SW 1271 (cell line): ENCODE measurements at places on chromosomes 2 and 18.

- DNase-seq: no peak
These were observed 1.5 kb downstream of the LOXL3 start for GRCh38 chr2:74551942-74552913.

- no peak for DNase-seq
These were observed 9.3 kb downstream of the OTX1 start for GRCh38 chr2:63059793-63060471.

GRCh38 chr2:127362971-127363370 is 24.8 kb downstream of the MAP3K2 start:
- DNase-seq: no peak

GRCh38 chr18:47485221-47485797 is 233.8 kb upstream of the SKOR2 start:
- DNase-seq: no peak

DNA sequence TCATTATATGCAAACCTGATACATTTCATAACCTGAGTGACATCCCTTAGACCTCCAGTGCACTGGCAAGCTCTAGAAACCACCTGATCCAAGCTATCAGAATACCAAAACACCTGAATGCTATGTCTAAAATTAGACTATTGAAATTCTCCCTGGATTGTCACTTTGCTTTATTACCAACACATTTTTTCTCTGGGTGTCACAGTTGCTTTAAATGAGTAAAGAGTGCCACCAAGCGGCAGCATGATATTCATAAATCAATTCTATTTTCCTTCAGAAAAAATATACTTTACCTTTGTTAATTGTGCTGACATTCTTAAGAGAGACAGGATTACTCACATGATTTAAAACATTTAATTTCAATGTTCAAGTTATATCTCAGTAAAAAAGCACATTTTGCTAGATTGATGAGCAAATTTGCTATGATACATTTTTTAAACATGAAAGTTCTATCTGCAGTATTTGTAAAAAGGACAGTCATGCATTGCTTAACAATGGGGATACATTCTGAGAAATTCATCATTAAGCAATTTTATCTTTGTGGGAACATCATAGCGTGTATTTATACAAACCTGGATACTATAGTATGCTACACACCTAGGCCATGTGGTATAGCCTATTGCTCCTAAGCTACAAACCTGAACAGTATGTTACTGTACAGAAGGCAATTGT is 338.4 kb upstream of the SLC39A10 start:
- DNase-seq: peak; percentile 36

GRCh38 chr2:228180181-228181097 is 1.0 kb downstream of the SPHKAP start:
- DNase-seq: no peak

- DNase-seq: no peak
These were observed 38.3 kb downstream of the LRRFIP1 start for GRCh38 chr2:237665713-237666143.

GRCh38 chr2:112623913-112624777 is 21.6 kb upstream of the SLC20A1 start:
- peak; percentile 90 for DNase-seq

DNA sequence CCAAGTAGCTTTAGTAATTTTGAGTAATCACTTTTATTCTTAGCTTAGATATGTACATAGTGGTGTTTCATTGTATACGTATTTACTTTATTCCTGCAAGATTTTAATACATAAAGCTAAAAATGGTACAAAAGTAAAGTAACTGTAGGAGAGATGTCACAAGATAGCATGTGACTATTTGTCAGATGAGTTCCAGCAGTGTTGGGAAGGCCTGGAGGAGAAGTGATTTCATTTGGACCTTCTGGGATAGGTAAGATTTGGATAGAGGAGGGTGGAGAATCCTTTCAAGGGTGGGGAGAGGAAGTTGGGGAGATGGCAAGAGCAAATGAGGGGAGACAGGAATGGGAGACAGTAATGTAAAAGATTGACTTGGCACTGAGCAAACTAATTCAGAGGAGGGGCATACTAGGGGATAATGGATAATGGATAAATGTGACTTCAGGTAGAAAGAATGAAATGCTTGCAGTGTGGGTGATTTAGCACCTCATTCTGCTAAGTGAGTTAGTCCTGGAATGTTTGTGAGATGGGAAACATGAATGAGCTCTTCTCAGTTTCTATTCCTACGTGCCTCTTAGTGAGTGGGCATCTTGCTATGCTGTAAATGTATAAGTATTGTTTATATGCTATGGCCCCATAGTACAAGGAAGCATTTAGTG is 10.5 kb downstream of the WDR43 start:
- no peak for DNase-seq

DNA sequence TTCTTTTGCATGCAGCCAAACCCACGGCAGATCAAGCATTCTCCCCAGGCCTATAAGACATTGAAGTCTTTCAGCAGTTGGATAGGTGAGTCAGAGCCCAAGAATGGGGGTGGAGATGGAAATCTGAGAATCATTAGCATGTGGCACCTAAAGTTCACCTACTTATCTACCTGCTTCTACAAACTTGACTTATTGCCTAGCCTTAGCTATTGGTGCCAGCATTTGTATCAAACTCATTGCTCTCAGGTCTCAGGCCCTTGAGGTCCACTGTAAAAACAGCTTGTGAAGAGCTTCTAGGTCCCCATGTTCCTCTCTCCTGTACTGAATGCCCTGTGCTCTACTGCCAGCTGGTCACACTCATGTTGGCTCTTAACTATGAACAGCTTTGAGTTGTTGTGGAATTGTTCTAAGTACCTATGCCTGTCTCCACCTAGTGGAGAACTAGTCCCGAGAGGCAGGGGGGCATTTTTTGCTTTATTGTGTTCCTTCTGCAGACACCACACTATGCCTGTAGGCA is 278.4 kb upstream of the SPRED2 start:
- peak; percentile 19 for DNase-seq
